ENCODE measurements at places on chromosomes 11 and 22. TPM values are rescaled to one million over a fixed set of nuclear protein-coding genes. Genes with fewer than 3 reads are reported as not detected.
A peak's percentile ranks its signal among the peaks of the same experiment; 100 is the strongest.

Gene HTR3A
- not detected for total RNA-seq

Gene PANX2
- total RNA-seq = 0.29 TPM

Gene PPP1CA
- total RNA-seq = 169 TPM

Gene FAM111B
- total RNA-seq = 0.72 TPM

GRCh38 chr11:46133119-46133518 lies 11.9 kb upstream of the PHF21A start:
- H3K4me1 ChIP-seq = no peaks in the 10 kb centered on the region
- no peaks in the 10 kb centered on the region for H3K36me3 ChIP-seq
- peaks cover 21% of the 10 kb centered on the region for H3K27me3 ChIP-seq
- H3K4me3 ChIP-seq = no peak overlapping the region
- no peak for DNase-seq

- H3K36me3 ChIP-seq = peaks cover 4% of the 10 kb centered on the region
- peak overlapping the region; percentile 0 for H3K27ac ChIP-seq
- no peak overlapping the region for H3K4me3 ChIP-seq
- H3K27me3 ChIP-seq = no peaks in the 10 kb centered on the region
These were observed 3.2 kb downstream of the CENPM start for GRCh38 chr22:41943661-41944209.

DNA sequence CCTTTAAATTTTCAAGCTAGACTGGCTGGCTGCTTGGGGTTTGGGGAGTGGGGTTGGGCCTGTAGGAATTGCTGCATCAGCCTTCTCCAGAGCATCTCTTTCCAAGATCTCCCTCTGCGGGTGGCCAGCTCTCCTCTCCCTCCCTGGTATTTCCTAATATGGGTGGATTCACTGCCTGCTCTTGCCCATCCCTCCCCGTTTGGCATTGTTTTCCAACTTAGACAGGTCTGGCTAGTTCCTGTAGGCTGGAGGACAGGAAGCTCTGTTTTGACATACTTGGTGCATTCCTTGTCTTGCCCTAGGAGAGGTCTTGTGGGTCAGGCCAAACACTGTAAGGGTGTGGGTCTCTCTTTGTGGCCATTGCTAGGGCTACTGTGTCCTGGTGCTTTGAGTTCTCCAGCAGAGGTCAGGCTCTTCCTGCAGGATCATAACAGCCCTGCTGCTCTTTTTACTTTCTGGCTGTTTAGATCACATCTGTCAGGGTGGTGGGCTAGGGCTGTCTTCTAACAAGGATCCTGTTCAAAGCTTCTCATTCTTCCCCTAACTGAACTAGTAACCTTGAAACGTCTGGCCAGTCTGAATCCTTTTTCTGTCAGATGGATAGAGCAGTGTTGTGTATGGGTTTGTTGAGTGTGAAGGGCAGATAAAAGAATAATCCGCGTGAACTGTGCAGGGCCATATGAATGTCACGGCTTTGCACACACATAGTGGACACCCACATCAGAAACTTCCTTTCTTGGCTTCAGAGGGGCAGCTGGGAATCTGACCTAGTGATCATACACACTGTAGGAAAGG lies 18.3 kb upstream of the MICALL1 start:
- H3K36me3 ChIP-seq = peaks cover 38% of the 10 kb centered on the region
- peak; percentile 77 for DNase-seq
- H3K4me1 ChIP-seq = peaks cover 19% of the 10 kb centered on the region
- H3K27me3 ChIP-seq = no peaks in the 10 kb centered on the region
- no peak overlapping the region for H3K4me3 ChIP-seq

DNA sequence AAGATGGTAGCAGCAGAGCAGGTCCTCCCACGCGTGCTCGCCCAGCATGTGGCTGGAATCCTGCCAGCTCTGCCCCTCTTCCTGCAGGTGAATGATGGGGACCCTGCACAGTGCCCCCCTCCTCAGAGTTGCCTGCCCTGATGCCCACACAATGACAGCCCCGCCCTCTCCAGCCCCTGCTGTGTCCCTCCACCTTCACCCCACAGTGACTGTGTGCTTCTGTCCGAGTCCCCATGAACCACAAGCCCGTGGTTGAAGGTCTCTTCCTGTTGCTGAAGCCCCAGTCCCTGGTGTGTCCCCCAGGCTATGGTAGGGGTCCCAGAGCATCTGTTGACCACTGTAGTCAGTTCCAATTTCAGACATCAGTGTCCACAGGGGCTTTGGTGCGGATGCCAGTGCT lies 71.0 kb downstream of the BRD1 start:
- no peak overlapping the region for H3K4me3 ChIP-seq
- H3K36me3 ChIP-seq = no peaks in the 10 kb centered on the region
- DNase-seq = no peak
- H3K27me3 ChIP-seq = no peaks in the 10 kb centered on the region

DNA sequence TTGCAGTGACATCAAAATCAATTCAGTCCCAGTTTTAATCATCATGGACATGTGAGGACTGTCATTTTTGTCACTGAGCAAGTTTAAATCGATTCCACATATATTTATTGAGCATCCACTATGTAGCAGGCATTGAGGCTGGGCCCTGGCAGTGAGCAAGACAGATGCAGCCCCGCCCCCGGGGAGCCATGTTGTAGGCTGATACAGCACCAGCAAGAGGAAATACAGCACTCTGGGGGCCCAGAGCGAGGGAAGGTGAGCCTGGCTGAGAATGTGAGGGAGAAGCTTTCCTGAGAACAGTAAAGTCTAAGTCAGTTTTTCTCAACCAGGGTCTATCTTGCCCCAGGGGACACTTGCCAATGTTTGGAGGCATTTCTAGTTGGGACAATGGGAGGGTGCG lies 108.6 kb upstream of the ASPHD2 start:
- H3K4me1 ChIP-seq = peaks cover 29% of the 10 kb centered on the region
- H3K27ac ChIP-seq = no peak overlapping the region
- H3K27me3 ChIP-seq = peaks cover 6% of the 10 kb centered on the region
- no peaks in the 10 kb centered on the region for H3K36me3 ChIP-seq
- no peak overlapping the region for H3K4me3 ChIP-seq

GRCh38 chr11:119754199-119754598 lies 25.2 kb upstream of the NECTIN1 start:
- no peak for DNase-seq
- H3K4me1 ChIP-seq = peaks cover 8% of the 10 kb centered on the region
- no peak overlapping the region for H3K27ac ChIP-seq
- no peaks in the 10 kb centered on the region for H3K36me3 ChIP-seq
- peaks cover 15% of the 10 kb centered on the region for H3K27me3 ChIP-seq

DNA sequence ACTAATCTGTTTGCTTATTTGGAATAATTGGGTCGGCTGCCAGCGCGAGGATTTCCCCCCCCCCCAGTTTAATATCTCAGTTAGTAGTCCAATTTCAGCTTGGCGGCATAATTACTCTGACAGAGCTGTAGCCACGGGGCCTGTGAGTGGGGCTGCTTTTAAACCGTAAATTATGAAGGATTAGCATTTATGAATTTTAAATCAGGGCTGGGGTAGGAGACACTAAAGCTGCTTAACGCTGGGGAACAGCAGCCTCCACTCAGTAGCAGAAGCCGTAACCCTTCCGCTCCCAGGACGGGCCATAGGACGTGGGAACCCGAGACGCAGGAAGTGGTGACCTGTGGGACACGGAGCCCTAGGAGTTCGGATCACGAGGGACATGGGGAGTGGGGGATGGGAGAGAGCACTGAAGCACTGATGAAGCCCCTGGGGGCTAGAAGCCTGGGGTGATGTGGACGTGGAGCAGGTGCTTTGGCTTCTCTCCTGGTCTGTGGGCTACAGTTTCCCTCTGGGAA lies 66.2 kb upstream of the LMO1 start:
- peak; percentile 52 for DNase-seq
- peaks cover 3% of the 10 kb centered on the region for H3K4me1 ChIP-seq
- no peak overlapping the region for H3K4me3 ChIP-seq
- H3K27me3 ChIP-seq = peaks cover 7% of the 10 kb centered on the region
- no peak overlapping the region for H3K27ac ChIP-seq

DNA sequence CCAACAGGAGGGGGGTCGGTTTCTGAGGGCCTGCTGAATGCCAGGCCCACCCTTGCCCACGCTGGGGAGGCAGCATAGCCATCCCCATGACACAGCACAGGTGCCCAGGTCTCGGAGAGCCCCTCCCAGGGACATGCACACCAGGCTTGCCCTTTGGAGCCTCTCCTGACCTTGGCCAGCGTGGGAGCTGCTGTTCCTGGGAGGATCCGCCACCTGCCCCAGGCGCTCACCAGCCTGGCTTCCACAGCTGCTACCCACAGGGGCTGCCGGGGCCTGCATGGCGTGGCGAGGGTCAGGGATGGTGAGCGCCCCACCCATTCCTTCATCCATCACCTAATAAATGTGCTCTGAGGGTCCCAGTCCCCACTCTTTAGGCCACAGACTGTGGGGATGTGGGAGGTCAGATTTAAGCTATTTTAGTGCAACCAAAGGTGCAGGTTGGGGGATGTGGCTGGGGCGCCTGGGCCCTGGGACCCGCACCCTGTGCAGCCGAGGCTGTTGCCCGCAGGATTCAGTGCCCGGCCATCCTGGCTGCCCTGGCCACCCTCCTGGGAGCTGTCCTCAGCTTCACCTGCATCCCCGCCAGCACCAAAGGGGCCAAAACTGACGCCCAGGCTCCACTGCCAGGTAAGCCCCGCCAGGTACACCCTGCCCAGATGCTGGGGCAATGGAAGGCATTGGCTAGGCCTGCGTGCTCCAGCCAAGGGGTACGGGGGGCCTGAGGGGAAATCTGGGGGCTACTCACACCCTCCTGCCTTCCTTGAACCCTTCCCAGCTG lies 12.9 kb downstream of the PHLDA2 start:
- H3K4me3 ChIP-seq = no peak overlapping the region
- DNase-seq = no peak
- H3K36me3 ChIP-seq = no peaks in the 10 kb centered on the region
- no peaks in the 10 kb centered on the region for H3K27me3 ChIP-seq

DNA sequence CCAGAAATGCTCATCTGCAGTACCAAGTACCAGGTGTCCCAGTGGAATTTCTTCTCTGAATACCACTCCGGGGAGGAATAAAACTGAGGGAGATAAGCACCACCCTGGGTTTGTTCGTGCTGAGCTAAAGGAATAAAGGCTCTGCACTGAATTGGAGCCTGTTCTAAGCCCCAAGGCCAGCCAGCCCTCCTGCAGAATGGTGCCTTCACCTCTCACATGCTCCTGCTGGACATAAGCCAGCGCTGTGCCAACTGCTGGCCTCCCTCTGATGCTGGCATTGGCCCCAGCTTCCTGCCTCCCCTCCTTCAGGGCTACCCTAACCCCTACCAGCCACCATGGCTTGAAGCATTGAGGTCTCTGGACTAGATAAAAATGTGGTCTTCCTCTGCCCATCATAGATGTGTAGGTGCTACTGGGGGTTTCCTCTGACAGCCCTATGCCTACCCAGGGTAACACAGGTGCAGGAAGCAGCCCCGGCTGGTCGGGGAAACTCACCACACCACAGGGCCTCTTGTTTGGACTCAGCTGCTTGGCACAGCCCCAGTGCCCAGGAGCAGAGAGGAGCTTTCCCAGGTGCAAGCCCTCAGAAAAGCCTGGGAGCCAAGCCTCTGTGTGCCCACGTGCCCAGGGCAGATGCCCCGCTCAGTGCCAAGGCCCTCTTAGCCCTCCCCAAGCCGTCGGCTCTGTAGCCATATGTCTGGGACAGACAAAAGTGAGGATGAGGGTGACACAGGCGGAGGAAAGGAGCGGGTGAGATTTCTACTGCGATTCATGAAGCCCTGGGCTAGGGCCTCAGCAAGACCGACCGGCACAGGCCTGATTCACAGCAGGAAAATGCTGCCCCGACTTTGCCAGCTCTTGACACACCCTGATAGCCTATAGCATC lies 34.1 kb upstream of the JAM3 start:
- H3K27ac ChIP-seq = no peak overlapping the region
- H3K4me3 ChIP-seq = no peak overlapping the region

DNA sequence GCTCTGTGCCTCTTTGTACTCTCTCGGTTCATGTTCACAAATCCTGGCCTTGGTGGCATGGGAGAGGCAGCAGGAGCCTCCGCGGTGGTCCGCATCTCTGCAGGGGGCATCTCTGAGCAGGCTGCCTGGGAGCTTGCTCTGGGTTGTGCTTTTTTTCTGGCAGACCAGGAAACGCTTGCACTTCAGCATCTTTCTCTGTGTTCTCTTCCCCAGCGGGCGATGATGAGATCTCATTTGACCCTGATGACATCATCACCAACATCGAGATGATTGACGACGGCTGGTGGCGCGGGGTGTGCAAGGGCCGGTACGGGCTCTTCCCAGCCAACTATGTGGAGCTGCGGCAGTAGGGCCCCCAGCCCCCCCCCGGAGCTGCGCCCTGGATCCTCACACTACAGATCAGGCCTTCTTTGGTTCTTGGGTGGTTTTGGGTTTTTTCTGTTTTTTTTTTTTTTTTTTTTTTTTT lies 36.5 kb downstream of the CTTN start:
- H3K4me1 ChIP-seq = no peaks in the 10 kb centered on the region
- no peaks in the 10 kb centered on the region for H3K27me3 ChIP-seq
- no peak overlapping the region for H3K4me3 ChIP-seq
- DNase-seq = no peak
- peaks cover 81% of the 10 kb centered on the region for H3K36me3 ChIP-seq
- no peak overlapping the region for H3K27ac ChIP-seq

GRCh38 chr22:50186761-50187523 lies 1.2 kb downstream of the TRABD start:
- peaks cover 14% of the 10 kb centered on the region for H3K4me1 ChIP-seq
- no peak overlapping the region for H3K27ac ChIP-seq
- H3K27me3 ChIP-seq = no peaks in the 10 kb centered on the region
- H3K36me3 ChIP-seq = peaks cover 6% of the 10 kb centered on the region
- peak; percentile 96 for DNase-seq
- peak overlapping the region; percentile 78 for H3K4me3 ChIP-seq

All from osteoblast (primary cell).